GM04503 (cell line): ENCODE measurements at places on chromosomes 3 and 15.

DNA sequence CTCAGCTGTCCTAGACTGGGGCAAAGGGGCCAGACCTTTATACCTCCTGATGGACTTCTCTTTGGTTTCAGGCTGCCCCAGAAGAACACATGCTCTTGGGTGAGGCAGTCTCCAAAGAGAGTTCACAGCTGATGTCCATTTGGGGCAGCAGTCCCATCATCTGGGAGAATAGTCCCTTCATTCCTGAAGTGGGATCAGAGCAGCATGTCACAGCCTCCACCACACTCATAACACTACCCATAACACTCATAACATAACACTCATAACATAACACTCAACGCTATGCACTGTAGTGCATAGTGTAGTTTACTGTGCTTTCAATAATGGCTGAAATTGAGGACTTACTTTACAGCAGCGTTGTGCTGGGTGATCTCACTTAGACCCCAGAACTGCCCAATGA is 36.7 kb upstream of the PLCL2 start:
- DNase-seq: no peak

DNA sequence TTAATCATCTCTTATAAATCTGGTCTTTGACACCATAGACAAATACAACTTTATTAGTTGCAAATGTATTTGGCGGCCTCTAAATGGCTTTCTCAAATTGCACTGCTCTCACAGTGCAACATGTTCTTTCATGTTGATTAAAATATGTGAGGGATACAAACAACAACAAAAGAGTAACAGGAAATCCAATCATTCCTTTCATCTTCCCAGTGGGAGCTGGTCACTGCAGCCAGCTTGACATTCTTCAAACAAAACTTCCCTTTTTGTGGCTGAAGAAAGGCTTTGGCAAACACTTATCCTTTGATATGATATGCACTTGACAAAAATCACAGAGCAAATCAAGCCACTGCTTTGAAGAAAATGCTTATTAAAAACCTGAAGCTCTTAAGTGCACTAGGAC is 973.6 kb downstream of the EPHA3 start:
- no peak for DNase-seq

- no peak for DNase-seq
Observed at GRCh38 chr15:37112171-37112570, 11.8 kb upstream of the MEIS2 start.

DNA sequence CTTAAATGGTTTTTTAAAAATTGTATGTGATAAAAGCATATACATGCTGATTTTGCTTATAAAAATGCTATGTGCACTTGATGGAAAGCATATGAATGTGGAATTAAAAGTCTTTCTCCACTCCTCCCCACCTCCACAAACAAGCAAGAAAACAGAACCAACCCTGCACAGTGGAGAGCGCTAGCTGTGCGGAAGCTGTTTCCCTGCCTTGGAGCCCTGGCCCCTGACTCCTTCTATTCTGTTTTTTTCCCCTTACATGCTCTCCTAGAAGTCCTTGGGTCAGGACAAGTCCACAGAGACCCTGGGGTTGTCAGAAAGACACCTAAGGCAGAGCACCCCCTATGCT is 64.2 kb downstream of the BOC start:
- DNase-seq: no peak

- no peak for DNase-seq
Observed at GRCh38 chr3:115384381-115384780, 237.3 kb upstream of the ZBTB20 start.

- no peak for DNase-seq
Observed at GRCh38 chr3:33982269-33982798, 183.9 kb downstream of the PDCD6IP start.

- no peak for DNase-seq
Observed at GRCh38 chr3:46280105-46280797, 38.0 kb downstream of the CCR3 start.

GRCh38 chr15:66743703-66744536 is 41.9 kb downstream of the SMAD6 start:
- DNase-seq: no peak

DNA sequence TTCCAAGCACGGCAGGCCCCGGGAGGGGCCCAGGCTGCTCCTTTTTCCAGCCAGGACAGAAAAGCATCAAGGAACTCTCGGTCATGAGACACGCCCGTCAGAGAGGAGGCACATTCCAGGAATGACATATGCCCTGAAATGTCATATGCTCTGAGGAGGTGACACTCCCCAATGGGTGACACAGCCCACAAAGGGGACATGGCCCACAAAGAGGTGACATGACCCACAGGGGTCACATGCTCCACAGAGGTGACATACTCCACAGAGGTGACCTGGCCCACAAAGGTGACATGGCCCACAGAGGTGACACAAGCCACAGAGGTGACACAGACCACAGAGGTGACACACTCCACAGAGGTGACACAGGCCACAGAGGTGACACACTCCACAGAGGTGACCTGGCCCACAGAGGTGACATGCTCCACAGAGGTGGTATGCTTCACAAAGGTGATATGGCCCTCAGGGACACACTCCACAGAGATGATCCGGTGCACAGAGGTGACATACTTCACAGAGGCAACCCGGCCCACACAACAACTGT is 79.2 kb downstream of the ABHD5 start:
- no peak for DNase-seq

DNA sequence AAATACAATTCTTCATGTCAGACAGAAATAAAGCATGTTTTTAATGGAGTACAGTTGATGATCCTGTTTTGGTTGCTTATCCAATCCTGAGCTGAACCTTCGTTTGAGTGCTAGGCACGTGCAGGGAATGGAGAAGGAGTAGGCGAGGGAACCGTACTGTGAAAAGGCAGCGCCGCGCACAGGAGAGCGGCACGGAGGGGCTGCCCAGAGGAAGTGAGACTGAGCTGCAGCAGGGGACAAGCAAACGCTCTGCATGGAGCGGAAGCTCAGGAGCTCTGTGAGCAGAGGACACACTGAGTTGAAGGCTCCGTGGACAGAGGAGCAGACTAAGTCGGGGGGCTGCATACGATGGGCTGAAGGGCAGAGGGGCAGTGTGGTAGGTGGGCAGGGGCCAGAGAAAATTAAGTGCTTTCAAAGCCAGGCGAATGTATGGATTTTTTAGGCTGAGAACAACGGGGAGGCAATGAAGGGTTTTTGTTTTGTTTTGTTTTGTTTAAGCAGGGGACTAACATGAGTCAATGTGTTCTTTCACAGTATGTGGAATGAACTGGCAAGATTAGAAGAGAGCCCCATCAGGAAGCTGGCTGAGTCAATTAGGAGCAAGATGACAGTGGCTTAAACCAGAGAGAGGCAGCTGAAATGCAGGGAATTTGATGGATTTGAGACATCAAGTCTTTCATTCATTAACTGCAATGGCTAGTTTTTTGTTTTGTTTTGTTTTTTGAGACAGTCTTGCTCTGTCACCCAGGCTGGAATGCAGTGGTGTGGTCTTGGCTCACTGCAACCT is 23.8 kb upstream of the TM2D3 start:
- peak; percentile 83 for DNase-seq

- DNase-seq: no peak
Observed at GRCh38 chr3:22315925-22316324, 564.9 kb upstream of the ZNF385D start.

- no peak for DNase-seq
Observed at GRCh38 chr3:135136361-135137100, 341.5 kb downstream of the EPHB1 start.
